Uterus (tissue), 4 donors: ENCODE measurements at places on chromosomes 5 and 9. TPM values are rescaled to one million over a fixed set of nuclear protein-coding genes. Genes with fewer than 3 reads are reported as not detected.
A peak's percentile ranks its signal among the peaks of the same experiment; 100 is the strongest.

DNA sequence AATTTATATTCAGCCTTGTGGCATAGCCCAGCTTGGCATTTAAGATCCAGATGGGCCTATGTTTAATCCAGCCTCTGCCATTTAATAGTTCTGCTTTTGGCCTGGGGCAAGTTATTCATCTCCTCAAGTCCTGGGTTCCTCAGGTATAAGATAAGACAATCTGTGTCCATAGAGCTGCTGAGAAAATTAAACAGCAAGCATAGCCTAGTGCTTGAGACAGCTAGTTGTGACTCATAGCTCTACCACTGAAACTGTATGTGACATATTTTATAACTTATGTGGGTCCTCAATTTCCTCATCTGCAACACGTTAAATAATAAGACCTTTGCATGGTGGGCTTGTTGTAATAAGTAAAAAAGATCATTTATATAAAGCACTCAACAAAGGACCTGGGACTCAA lies 53.3 kb upstream of the ATP10B start:
- no peak overlapping the region for H3K27ac ChIP-seq
- no peaks in the 10 kb centered on the region for H3K27me3 ChIP-seq
- no peaks in the 10 kb centered on the region for H3K36me3 ChIP-seq

DNA sequence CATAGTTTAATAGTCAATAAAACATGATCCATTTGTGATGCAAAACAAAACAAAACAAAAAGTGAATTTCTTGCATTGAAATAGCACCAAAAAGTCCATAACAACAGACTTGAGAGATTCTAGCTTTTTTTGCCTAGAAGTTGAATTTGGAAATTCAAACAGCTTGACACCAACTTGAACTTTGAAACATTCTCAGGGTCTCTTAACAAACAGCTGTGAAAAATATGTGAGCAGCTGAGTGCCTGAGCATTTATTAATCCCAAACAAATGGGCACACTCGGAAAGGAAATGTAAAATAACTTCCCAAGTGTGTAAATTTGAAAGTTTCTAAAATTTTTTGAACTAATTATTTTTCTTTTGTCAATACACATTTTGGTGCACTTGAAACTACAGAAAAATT lies 56.0 kb upstream of the HMHB1 start:
- no peak overlapping the region for H3K4me3 ChIP-seq
- H3K27me3 ChIP-seq = no peaks in the 10 kb centered on the region
- H3K36me3 ChIP-seq = no peaks in the 10 kb centered on the region
- H3K27ac ChIP-seq = no peak overlapping the region

DNA sequence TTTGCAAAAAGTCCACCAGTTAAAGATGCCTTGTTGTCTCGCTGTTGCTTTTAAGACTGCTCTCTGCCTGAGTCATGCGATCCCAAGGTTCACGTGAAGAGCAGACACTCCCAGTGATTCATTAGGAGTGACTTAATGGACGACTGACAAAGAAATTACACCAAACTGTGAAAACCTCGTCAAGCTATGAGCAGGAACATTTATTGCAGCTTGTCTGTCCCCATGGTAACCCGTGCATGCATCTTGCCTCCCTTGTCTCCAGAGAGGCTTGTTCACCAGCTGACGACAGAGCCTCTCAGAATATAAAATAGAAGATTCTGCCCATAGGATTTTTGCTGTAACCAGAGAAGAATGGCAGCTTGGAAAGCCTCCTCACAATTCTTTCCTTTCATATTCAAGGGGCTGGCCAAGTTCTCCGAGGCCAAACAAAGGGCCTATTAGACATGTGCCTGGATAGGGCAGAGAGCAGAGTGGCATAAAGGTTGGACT lies 352.7 kb downstream of the SPOCK1 start:
- no peaks in the 10 kb centered on the region for H3K4me1 ChIP-seq
- no peaks in the 10 kb centered on the region for H3K36me3 ChIP-seq
- peak; percentile 76 for DNase-seq

DNA sequence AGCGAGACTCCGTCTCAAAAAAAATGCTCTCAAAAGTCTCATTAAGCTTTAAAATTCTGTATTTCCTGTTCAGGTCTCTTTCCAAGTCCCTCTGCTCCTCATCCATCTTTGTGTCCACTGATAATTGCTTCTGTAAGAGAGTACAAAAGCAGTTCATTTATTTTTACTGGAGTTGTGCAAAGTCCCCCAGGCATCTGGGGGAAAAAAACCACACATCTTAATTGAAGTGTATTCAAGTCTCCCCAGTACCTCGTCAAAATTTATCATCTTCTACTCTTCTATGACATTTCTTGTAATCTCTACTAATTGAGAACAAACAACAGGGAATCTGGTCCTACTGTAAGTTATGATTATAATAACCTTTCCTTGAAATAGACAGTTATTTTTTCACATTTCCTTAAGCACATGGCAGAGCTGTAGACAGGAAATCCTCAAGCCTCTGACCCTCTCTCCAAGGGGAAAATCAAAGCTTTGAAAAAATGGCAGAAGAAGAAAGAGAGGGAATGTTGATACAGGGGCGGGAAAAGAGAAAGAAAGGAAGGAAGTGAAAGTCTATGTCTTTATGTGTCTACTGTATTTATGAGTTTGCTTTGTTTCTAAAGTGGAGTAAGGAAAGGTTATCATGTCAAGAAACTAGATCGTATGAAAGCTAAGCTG lies 51.5 kb downstream of the RAI14 start:
- peak overlapping the region; percentile 59 for H3K27ac ChIP-seq
- H3K27me3 ChIP-seq = no peaks in the 10 kb centered on the region
- DNase-seq = no peak
- no peak overlapping the region for H3K4me3 ChIP-seq
- H3K36me3 ChIP-seq = no peaks in the 10 kb centered on the region

DNA sequence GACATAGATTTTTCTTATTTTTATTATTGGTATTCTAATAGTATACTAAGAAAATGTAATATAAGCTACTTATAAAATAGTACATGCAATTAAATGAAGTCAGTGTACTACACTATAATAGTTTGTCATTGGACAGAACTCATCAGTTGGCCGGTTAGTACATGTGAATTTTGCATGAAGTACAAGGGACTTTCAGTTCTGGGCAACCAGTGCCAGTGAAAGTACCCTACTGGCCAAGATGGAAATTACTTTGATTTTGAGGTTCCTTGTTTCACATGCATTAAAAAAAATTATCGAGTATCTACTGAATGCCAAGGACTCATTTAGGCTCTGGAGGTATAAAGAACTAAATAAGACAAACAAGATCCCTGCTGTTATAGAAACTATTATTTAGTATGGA lies 213.4 kb upstream of the ELL2 start:
- no peaks in the 10 kb centered on the region for H3K4me1 ChIP-seq
- H3K4me3 ChIP-seq = no peak overlapping the region
- H3K27me3 ChIP-seq = no peaks in the 10 kb centered on the region
- no peak overlapping the region for H3K27ac ChIP-seq
- DNase-seq = no peak
- H3K36me3 ChIP-seq = no peaks in the 10 kb centered on the region

The CAMK4 gene
- total RNA-seq = 1.1 TPM
